HuH-7.5 (cell line): ENCODE measurements at places on chromosomes 4 and X.

GRCh38 chrX:11205796-11206195, 87.4 kb upstream of the AMELX start:
- no peak for DNase-seq

GRCh38 chr4:88419874-88420273, 37.0 kb upstream of the HERC5 start:
- DNase-seq: no peak

GRCh38 chr4:11824566-11824965, 395.9 kb upstream of the HS3ST1 start:
- DNase-seq: no peak

GRCh38 chr4:40842725-40843423, 93.1 kb downstream of the NSUN7 start:
- no peak for DNase-seq

DNA sequence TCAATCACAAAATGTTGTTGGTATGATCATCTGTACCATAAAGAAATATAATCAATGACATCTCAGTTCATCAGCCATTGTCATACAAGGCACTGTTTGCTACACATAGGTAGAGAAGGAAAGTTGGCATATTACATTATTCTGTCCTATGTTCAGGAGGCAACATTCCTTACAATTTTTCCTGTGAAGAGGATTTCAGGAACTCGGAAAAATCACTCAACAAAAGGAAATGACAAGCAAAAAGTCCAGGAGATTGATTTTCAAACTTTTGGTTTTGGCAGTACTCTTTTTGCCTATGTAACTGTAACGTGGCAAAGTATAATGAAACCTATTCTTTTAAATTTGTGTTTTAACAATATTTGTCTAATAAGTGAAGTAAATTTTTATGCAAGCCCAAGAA, 131.3 kb downstream of the MAB21L2 start:
- DNase-seq: no peak

DNA sequence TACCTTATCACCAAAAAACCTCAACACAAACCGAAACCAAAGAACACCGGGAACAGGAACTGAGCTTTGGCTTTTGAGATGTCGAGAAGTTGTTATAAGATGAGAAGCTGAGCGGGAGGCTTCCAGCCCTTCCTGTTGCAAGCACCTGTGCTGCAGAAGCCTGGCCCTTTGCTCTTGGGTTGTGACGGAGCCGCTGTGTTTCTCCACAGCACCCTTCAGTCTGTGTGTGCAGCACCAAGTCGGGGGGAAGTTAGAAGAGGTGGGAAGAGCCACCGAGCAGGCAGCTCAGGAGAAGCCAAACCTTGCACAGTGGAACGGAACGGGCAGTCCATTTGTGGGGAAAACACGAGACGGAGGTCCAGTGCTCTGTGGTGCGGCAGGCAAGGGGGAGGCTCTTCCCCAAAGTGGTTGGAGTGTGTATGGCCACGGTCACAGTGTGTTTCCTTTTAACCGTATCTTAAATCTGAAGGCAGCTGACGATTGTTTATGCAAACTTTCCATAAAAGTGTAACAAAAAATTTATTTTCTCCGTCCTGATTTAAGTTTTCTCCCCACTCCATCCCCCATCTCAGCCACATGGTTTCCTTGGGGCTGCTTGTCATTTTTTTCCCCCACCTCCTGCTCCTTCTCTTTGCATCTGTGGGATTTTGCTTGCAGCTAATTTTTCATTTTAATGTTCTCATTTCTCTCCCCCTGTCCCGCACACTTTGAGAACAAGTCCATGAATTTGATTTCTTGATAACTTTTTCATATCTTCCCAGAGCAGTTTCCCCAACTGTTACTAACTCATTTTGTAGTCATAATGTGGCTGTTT, 123.7 kb downstream of the STOX2 start:
- no peak for DNase-seq

DNA sequence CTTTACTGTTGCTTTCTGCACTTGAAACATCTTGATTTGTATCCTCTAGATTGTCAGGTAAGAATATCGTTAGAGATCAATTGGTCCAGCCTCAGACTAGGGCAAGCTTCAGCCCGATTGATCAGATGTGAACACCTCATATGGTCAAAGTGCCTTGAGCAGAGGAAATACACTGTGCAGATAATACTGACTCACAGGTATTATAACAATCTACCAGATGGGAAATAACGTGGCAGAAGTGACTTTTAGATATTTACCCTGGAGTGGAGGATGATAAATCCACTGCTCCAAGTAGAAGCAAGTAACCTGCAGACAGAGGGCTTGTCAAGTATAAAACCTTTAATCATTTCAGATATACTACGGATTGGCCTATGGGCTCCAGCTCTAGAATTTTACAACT, 17.9 kb downstream of the VEGFC start:
- DNase-seq: no peak

- DNase-seq: no peak
Measured at GRCh38 chr4:56786955-56787354, 34.5 kb downstream of the SPINK2 start.

DNA sequence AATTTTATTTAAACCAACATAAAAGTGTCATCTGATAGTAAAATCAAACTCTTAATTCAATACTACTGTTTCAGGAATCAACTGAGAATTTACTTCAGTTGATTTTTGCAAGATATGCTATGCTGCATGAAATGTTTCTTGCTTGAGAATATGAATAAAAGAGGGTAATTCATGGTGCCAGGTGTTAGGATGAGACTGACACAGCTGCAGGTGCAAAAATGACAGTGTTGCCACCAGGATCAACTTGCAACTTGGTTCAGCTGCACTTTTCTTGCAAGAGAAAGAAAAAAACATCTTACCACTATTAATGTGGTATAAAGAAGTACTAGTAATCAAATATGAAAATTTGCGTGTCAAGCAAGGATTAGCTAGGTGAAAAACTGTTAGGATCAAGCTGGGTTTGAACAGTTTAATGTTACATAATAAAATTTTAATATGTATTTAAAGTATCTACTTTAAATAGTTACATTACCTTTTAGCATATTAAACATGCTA, 49.7 kb downstream of the CHIC2 start:
- no peak for DNase-seq

- DNase-seq: no peak
Measured at GRCh38 chr4:52660643-52661042, 1.5 kb upstream of the USP46 start.

DNA sequence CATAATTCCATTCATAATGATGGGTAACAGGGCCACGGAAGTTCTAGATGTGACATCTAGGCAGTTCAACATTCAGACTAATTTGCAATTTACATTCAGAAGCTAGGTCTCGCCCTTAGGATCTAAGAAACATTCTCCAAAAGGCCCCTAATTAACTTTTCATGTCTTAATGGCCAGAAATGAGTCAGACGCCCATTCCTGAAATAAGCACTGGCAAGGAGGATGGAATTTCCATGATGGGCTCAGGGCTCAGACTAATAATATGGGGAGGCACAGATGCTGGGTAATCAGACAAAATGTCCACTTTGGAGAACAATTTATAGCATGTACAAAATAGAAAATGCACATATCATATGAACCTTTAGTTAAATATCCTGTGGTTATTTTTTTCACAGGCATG, 102.8 kb upstream of the RPS6KA3 start:
- no peak for DNase-seq

GRCh38 chr4:146255463-146255862, 41.1 kb downstream of the REELD1 start:
- DNase-seq: no peak

DNA sequence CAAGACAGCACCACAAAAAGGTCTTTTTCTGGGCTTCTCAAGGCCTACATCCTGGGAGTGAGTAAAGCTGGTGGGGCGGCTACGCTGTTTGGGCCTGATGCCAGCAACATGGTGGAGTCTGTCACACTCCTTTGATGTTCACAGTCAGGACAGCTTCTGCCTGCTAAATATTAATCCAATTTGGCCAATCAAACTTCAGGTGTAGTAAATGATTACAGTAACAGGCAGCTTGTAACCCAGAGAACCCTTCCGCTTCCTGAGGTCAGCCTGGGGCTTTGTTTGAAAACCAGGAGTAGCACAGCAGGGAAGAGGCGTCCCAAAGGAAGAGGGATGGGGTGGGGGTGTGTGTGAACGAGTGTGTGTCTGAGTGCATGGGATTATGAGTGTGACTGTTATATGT, 220.4 kb downstream of the MAML3 start:
- no peak for DNase-seq

GRCh38 chrX:19606902-19607301, 91.6 kb upstream of the MAP3K15 start:
- no peak for DNase-seq

GRCh38 chr4:36065274-36065871, 178.9 kb downstream of the ARAP2 start:
- DNase-seq: no peak

- no peak for DNase-seq
Measured at GRCh38 chrX:149962859-149963757, 24.8 kb upstream of the EOLA2 start.

- peak; percentile 9 for DNase-seq
Measured at GRCh38 chrX:110418316-110419235, 59.9 kb downstream of the RTL9 start.

- DNase-seq: no peak
Measured at GRCh38 chrX:137926090-137926489, 360.2 kb downstream of the ZIC3 start.
